Naive B cell (primary cell): ENCODE measurements at places on chromosomes 6 and 20.

- DNase-seq, result no peak
These were observed 39.3 kb downstream of the ATXN1 start for GRCh38 chr6:16721977-16722376.

DNA sequence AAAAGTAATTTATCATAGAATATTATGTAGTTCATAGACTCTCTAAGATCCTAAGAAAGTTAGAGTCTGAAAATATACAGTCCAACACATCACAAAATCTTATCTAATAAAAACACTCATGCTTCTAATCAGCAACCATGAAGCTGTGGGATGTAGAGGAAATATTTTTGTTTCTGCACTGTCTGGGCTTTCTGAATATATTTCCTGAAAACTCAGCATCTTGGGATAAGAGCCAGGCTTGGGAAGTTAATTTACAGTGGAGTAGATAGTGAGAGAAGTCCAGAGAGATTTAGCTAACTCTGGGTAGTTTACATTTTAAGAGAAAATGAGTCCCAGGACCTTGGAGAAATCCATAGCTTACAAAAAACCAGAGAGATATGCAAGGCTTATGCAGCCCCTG lies 150.4 kb upstream of the BMP5 start:
- no peak for DNase-seq

GRCh38 chr6:98516866-98517265 lies 317.5 kb upstream of the POU3F2 start:
- no peak for DNase-seq

- DNase-seq, result no peak
These were observed 73.2 kb downstream of the TRERF1 start for GRCh38 chr6:42378536-42378935.

DNA sequence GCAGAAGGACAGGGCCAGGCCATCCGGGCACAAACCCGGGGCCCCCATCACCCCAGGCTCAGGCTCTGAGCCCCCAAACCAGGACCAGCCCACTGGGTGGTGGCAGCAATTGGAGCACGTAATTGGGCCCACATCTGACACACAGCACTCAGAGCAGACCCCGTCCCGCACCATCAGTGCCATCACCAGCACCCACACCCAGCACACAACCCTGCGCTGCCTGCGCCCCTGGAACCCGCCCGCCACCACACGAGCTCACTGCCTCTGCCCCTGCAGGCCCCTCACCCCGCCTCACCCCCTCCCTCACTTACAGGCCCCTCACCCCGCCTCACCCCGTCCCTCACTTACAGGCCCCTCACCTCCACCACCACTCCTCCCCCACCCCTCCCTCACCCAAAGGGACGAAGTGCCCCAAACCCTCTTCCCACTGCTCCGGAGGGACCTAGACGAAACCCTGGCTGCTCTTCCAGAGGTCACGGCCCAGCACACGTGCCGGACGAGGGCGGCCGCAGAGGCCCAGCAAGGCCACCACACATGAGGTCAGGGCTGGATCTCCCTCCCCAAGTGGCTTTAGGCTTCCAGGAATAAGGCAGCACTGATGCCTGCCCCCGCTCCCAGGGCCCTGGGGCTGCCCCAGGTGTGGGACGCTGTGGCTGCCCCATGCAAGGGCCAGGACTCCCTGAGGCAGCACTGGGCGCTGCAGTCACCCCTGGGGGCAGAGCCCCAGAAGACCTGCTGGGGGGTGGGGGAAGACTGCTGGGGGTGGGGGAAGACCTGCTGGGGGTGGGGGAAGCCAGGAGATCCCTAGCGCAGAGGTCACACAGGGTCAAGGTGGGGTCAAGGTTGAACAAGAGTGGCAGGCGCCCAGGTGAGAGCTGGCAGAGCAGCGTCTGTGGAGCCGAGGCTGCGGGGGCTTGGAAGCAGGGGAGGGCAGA lies 22.4 kb downstream of the KCNQ2 start:
- no peak for DNase-seq

DNA sequence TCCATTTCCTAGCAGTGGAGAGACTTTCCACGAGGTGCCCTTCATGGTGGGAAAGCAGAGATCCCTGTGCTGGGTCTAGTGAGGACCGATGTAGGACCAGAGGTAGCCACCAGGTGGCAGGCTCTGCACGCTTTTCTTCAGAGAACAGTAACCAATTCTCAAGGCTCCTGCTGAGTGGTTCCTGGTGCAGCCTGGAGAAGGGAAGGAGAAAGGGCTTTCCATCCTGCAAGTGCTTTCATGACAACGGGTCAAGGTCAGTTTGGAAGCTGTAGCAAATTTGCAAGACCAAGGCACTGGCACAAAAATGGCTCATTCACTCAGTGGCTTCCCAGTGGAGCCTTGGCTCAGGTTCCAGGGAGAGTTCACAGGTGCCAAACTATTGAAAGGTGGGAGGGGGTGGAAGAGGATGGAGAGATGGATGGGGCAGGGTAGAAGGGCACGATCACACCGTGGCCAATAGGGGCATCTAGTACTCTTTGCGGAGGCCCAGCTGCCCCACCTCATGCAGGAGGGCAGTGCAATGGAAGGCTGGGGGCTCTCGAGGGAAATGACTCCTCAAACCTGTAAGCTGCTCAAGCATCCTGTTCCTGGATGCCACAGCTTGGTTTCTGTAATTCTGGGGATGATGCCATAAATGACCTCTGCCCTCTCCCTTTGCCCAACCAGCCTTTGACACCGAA lies 25.5 kb upstream of the KCNK16 start:
- DNase-seq, result peak; percentile 42

- no peak for DNase-seq
These were observed 461.0 kb upstream of the JARID2 start for GRCh38 chr6:14784596-14785492.

DNA sequence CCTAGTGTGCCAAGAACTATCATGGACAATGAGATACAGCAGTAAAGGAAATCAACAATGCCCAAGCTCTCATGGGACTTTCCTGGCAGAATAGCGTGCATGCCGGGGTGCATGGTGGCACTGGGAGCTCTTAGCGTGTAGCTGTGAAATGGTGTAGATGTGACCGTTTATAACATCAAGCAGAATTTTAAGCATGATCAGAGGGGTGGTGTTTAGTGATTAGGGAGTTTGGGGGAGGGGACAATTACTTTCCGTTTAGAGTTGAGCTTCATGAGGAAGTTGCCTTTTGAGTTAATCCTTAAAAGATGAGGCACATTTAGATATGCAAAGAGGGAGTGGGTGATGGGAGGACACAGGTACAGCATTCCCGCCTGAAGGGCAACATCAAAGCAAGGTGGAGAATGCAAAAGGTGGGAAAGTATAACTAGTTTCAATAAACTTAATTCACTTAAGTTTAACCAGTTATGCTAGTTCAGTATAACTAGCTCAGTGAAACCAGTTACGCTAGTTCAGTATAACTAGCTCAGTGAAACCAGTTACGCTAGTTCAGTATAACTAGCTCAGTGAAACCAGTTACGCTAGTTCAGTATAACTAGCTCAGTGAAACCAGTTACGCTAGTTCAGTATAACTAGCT lies 661.6 kb downstream of the QKI start:
- no peak for DNase-seq

GRCh38 chr6:149089510-149089909 lies 228.0 kb upstream of the TAB2 start:
- DNase-seq, result no peak
